Cardiac septum (tissue), 1 donor: ENCODE measurements at places on chromosomes 13 and 19.

DNA sequence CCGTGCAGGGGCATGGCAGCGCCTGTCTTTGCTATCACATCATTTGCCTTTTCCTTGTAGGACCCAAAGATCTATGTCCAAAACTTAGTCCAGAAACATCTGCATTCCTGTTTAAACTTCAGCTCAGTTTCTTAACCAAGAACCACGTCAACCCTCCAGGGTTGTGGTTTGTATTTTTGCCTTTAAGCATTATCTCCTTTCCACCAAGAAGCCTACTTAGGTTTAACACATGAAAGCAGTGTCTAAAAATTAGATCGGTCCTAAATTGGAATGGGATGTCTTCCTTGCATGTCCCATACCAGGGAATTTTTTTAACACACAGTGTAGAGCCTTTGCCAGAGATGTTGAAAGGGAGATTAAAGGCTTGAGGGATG is 38.8 kb downstream of the DHRS12 start:
- no peak for DNase-seq

DNA sequence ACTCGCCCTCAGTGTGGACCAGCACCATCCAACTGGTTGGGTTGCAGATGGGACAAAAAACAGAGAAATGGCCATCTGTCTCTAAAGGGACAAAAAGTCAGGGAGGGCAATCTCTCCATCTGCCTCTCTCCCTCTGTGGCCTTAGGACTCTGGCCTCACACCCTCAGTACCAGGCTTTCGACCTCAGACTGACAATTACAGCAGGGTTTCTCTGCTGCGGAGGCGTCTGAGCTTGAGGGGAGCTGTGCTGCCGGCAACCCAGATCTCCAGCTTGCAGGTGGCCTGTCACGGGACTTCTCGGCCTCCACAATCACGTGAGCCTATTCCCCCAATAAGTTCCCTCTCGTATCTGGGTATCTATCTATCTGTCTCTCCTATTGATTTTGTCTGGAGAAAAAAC is 27.7 kb downstream of the MLLT1 start:
- no peak for DNase-seq

DNA sequence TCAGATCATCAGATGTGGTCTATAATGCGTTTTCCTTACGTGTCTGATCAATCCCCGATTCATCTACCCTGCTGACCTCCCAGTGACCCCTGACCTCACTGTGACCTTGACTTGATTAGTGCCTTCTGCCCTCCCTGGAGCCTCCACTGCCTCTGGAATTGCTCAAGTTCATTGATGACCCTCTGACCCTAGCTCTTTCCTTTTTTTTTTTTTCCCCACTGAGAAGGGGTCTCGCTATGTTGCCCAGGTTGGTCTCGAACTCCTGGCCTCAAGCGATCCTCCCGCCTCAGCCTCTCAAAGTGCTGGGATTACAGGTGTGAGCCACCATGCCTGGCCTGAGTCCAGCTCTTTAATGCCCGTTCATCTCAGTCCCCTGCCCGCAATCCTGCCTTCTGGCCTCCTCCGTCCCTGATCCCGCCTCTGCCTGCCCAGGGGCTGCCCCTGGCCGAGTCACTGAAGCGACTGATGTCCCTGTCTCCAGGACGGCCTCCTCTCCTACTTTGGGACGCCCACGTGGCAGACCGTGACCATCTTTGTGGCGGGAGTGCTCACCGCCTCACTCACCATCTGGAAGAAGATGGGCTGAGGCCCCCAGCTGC is 4.0 kb upstream of the FTL start:
- DNase-seq: no peak

- no peak for DNase-seq
These were observed 10.7 kb upstream of the SHKBP1 start for GRCh38 chr19:40565910-40566495.

- DNase-seq: no peak
These were observed 113.5 kb upstream of the PABPC3 start for GRCh38 chr13:24982333-24982999.

DNA sequence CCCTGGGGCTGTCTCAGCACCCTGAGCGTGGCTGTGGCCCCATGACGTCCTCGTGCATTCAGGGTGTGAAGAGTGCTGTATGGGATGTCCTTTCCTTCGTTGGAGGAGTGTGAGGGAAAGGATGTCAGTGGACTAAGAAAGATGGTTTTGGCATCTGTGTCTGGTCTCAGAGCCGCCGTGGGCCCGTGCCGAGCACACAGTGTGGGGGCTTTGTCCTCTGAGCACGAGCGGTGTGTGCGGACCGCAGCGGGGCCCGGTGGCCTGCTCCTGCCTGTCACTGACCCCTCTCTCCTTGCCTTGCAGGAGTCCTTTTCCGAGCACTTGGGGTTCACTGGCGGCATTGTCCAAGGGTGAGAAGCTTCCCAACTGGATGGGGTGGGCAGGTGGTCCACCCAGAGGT is 63.3 kb upstream of the LDLR start:
- DNase-seq: no peak

GRCh38 chr13:77466753-77467422 is 68.6 kb upstream of the SCEL start:
- DNase-seq: no peak

GRCh38 chr13:110185696-110186095 is 121.3 kb downstream of the COL4A1 start:
- no peak for DNase-seq

GRCh38 chr19:37172368-37173366 is at the start of gene ZNF585A:
Gene ZNF585A, minus strand, starts transcription at chr19:37172695. Its CDS starts 2,785 bp downstream, at chr19:37169910.
- peak; percentile 95 for DNase-seq

- DNase-seq: no peak
These were observed 429.0 kb upstream of the MIR17HG start for GRCh38 chr13:90918536-90918935.

- no peak for DNase-seq
These were observed 23.2 kb downstream of the EGLN2 start for GRCh38 chr19:40822161-40822560.

GRCh38 chr13:89486065-89486464 is 1814.9 kb downstream of the SLITRK5 start:
- DNase-seq: no peak

DNA sequence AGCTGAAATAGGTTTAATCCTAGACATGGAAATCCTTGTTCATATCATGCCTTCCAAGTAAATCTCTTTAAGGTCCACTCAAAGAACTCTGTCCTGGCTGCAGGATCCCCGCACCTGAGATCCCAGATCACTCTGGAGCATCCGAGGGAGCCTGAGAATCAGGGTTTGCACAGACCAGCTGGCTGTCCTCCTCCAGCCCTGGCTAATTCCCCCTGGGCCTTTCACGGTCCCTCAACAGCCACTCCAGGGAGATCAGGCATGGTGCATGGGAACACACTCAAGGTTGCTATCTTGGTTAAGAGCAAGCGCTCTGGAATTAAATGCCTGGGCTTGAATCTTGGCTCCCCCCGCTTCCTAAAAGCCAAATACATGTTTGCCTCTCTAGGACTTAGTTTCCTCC is 130.8 kb downstream of the IRS2 start:
- no peak for DNase-seq

- no peak for DNase-seq
These were observed 380.8 kb downstream of the NDFIP2 start for GRCh38 chr13:79861731-79862130.
